Right lobe of liver (tissue), 6 donors: ENCODE measurements at places on chromosomes 6 and 20.

DNA sequence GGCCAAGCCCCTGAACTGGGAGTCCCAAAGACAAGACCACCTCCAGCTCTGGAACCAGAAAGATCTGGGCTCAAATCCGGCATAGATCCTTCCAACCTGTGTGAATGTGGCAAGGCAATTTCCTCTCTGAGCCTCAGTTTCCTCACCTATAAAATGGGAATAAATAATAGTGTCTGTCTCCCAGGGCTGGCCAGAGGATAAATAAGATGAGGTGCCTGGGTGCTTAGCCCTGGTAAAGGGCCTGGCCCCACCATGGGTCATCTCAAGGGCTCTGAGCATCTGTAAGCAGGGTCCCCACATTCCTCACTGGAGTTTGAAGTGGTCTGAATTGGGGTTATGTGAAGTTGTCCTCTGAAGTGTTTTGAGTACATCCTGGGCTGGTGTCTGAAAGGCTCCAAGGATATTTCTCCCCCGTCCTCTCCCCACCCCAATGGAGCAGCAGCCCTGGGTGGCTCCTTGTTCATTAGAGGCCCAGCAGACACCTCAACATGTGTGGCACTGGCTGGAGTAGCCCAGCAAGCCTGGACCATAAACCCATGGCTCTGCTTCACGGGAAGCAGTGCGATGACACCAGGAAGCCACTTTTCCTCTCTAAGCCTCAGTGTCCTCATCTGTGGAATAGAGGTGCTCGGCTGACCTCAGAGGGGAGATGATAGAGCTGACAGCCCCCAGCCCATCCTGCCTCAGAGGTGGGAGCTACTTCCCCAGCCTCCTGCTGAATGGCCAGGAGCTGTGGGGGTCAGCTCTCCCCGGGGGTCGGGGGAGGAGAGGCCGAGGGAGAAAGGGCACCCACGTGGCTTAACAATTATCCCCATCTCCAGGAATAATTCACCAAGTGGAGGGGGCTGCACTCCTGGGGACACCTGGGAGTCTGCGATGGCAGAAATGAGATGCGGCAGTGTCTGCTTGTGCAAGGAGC lies 48.0 kb downstream of the HNF4A start:
- H3K36me3 ChIP-seq, result peaks cover 41% of the 10 kb centered on the region
- peak overlapping the region; percentile 62 for H3K4me3 ChIP-seq
- DNase-seq, result no peak
- H3K27me3 ChIP-seq, result no peaks in the 10 kb centered on the region

- no peak for DNase-seq
- H3K4me3 ChIP-seq, result no peak overlapping the region
- no peaks in the 10 kb centered on the region for H3K36me3 ChIP-seq
- no peaks in the 10 kb centered on the region for H3K4me1 ChIP-seq
Measured at GRCh38 chr6:56766806-56767178, 124.1 kb upstream of the DST start.

GRCh38 chr20:34561661-34562060 lies 3.1 kb downstream of the MAP1LC3A start:
- no peaks in the 10 kb centered on the region for H3K27me3 ChIP-seq
- no peaks in the 10 kb centered on the region for H3K4me1 ChIP-seq
- no peak overlapping the region for H3K4me3 ChIP-seq
- H3K36me3 ChIP-seq, result no peaks in the 10 kb centered on the region
- no peak for DNase-seq

DNA sequence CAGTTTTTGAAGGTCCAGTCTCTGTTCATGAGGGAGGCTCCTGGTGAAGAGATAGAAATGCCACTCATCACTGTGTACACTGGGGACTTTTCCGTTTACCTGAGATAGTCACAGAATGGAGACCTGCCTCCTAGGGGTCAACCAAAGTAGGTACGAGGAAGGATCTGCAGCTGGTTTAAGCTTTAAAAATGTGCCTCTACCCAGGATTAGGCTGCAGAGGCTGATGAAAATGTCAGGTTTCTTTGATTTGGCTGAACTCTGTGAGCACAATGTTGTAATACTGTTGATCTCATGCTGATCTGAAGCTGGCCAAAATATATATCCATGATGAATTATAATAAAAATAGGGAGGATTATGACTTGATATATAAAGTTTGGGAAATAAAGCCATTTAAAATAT lies 182.7 kb downstream of the ADAT2 start:
- no peak overlapping the region for H3K27ac ChIP-seq
- no peak overlapping the region for H3K4me3 ChIP-seq
- H3K4me1 ChIP-seq, result no peaks in the 10 kb centered on the region
- DNase-seq, result no peak
- no peaks in the 10 kb centered on the region for H3K27me3 ChIP-seq

DNA sequence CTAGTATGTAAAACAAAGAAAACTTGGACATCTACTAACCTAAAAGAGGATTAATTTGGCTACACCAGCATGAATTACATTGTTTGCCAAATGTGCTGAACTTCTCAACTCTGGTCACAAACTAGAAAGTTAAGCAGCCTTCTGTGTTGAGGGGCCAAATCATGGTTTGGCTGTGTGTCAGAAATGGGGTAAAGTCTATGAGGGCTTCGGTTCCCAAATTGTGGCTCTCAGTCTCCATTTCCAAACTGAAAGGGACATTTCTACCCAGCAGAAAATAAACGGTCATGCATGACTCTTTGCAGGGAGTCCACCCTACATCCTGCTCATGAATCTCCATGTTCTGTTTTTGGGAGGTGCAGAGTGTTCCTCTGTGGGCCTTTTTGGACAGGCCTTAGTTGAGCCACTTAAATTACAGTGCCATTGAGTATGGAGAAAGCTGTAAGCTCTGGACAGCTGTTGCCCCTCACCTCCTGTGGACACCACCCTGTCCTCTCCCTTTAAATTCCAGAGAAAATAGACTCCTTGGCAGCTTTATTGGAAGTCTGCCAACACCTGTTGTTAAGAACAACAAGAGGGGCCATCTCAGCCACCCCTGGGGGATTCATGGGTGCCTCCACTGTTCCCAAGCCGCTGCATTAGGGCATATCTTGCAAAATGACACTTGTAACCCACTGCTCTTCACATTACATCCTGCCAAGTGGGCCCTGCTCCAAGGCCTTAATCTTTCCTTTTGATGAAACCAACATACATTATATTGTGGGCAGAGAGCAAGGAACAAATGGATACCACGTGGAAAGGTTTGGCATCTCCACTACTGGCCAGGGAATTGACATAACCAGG lies 27.5 kb upstream of the SNRPC start:
- H3K4me3 ChIP-seq, result no peak overlapping the region
- no peak overlapping the region for H3K27ac ChIP-seq
- no peaks in the 10 kb centered on the region for H3K27me3 ChIP-seq

- H3K36me3 ChIP-seq, result no peaks in the 10 kb centered on the region
- H3K4me3 ChIP-seq, result no peak overlapping the region
- H3K4me1 ChIP-seq, result no peaks in the 10 kb centered on the region
- DNase-seq, result no peak
- no peaks in the 10 kb centered on the region for H3K27me3 ChIP-seq
Measured at GRCh38 chr6:107075951-107076381, 39.3 kb downstream of the BEND3 start.

DNA sequence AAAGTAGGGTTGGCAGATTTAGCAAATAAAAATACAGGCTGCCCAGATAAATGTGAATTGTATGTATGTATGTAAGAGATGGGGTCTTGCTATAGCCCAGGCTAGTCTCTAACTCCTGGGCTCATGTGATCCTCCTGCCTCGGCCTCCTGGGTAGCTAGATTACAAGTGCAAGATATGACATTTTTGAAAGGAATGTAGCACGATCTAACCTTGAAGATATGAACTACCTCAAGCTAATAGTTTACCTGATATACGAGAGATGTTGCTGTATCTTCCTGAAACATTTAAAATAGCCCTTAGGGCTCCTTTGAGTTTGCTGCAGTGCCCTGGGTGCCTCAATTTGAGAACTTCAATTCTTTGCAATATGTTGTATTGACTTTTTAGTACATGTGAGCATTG lies 42.1 kb downstream of the AFG1L start:
- H3K4me1 ChIP-seq, result no peaks in the 10 kb centered on the region
- H3K4me3 ChIP-seq, result no peak overlapping the region
- H3K27ac ChIP-seq, result no peak overlapping the region
- no peaks in the 10 kb centered on the region for H3K27me3 ChIP-seq
- no peak for DNase-seq

- H3K4me3 ChIP-seq, result no peak overlapping the region
- H3K36me3 ChIP-seq, result no peaks in the 10 kb centered on the region
Measured at GRCh38 chr6:77669913-77670312, 17.1 kb downstream of the MEI4 start.

DNA sequence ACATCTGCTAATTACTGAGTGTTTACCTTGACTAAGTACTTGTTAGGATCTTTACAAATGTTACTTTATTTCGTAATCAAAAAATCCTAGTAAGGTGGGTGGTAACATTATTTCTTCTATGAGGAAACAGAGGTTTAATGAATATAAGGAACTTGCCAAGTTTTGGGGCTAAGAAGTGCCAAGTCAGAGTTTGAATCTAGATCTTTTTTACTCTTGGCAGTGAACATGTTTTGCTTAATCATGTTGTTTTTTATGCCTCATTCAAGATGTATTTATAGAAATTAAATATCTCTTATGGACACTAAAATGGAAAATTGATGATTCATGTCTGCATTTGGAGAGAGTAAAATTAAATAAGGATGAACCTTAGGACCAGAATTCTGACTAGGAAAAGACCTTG lies 393.7 kb downstream of the UTRN start:
- H3K36me3 ChIP-seq, result no peaks in the 10 kb centered on the region
- no peaks in the 10 kb centered on the region for H3K4me1 ChIP-seq
- no peak overlapping the region for H3K27ac ChIP-seq

- H3K36me3 ChIP-seq, result no peaks in the 10 kb centered on the region
- H3K4me1 ChIP-seq, result no peaks in the 10 kb centered on the region
- H3K27me3 ChIP-seq, result peaks cover 17% of the 10 kb centered on the region
- H3K4me3 ChIP-seq, result no peak overlapping the region
Measured at GRCh38 chr20:57265336-57265996, 975 bp downstream of the BMP7 start.

DNA sequence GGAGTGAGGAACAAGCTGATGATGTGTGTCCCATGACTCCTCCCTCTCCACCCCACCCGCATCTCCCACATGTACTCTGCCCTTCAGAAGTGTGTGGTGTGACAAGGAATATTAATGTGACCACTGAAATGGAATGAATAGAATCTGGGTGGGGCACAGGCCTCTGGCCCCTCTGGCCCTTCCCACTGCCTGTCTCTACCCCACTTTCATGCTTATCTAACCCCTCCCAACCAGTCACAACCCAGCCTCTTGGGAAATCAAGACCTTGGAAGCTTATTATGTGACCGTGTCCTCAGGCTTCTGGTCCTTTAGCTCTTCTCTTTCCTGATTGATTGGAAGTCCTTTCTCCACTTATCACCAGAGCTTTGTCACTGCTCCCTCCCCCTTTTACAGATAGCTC lies 312.2 kb upstream of the SOX4 start:
- no peak overlapping the region for H3K27ac ChIP-seq
- DNase-seq, result no peak
- no peaks in the 10 kb centered on the region for H3K27me3 ChIP-seq
- H3K36me3 ChIP-seq, result no peaks in the 10 kb centered on the region
- no peaks in the 10 kb centered on the region for H3K4me1 ChIP-seq

GRCh38 chr6:132130626-132131298 lies 179.6 kb upstream of the CCN2 start:
- no peaks in the 10 kb centered on the region for H3K36me3 ChIP-seq
- DNase-seq, result no peak
- no peak overlapping the region for H3K27ac ChIP-seq
- H3K4me3 ChIP-seq, result no peak overlapping the region
- H3K4me1 ChIP-seq, result no peaks in the 10 kb centered on the region
- no peaks in the 10 kb centered on the region for H3K27me3 ChIP-seq

DNA sequence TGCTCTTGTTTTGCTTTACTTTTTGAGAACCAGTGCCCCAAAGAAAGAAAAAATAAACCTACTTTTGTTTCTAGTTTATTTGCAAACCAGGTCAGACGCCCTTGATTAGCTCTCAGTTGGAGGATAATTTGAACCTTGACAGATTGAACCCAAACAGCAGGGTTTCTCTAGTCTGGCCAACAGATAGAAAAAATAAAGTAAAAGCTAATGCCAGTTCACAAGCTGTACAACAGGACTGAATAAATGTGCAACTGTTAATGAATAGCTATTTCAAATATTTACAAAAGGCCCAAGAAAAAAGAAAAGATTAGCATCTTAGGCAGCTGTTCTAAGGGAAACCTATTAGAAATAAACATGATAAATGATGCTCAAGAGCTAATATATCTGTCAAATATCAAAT lies 331.8 kb downstream of the CDKAL1 start:
- H3K27me3 ChIP-seq, result no peaks in the 10 kb centered on the region
- H3K36me3 ChIP-seq, result no peaks in the 10 kb centered on the region
- H3K4me3 ChIP-seq, result no peak overlapping the region
- H3K27ac ChIP-seq, result no peak overlapping the region
- DNase-seq, result no peak

DNA sequence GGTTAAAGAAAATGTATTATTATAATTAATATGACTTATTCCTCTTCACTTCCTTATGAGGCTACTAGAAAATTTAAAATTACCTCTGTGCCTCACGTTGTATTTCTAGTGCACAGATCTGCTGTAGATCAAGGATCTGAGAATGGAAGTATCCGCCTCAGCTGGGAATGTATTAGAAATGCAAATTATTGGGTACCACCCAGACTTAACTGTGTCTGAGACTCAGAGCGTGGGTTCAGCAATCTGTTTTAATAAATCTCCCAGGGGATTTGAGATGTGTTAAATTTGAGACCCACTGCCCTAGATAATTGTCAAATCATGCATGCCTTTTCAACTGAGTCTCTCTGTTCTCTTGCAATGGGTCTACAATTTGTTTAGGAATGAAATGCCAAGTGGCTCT lies 658.0 kb upstream of the NOX3 start:
- H3K36me3 ChIP-seq, result no peaks in the 10 kb centered on the region
- H3K27me3 ChIP-seq, result no peaks in the 10 kb centered on the region

DNA sequence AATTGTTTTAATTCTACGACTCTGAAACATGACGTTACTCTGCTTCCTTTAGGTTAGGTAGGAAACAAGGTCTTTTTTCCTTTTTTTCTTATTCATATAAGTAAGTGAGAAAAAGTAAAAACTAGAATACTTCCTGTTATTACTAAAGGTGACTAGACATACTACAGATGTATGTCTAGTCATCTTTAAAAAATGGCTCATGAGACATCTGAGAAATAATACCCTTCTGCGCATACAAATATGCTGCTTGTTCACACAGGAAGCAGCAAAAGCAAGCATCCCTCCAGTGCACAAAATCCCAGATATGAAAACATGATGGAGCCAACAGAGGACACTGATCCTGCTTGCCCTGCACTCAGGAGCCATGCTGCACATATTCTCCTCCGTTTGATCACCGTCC lies 699.1 kb downstream of the EPM2A start:
- DNase-seq, result no peak
- H3K27me3 ChIP-seq, result no peaks in the 10 kb centered on the region
- no peak overlapping the region for H3K4me3 ChIP-seq
- H3K4me1 ChIP-seq, result no peaks in the 10 kb centered on the region
- H3K36me3 ChIP-seq, result no peaks in the 10 kb centered on the region

DNA sequence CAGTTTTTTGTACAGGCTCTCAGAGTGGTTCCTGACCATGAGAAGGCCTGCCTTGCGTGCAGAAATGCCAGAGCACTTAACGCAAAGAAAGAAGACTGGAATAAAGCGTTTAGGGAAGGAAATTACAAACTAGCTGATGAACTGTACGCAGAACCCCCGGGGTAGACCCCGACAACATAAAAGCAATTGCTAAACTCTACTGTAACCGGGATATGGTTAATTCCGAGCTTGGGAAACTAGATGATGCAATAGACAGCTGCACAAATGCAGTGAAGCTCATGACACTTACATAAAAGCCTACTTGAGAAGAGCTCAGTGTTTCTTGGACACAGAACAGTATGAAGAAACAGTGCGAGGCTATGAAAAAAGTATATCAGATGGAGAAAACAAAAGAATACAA lies 35.7 kb downstream of the CITED2 start:
- no peaks in the 10 kb centered on the region for H3K36me3 ChIP-seq
- no peaks in the 10 kb centered on the region for H3K4me1 ChIP-seq

GRCh38 chr6:168469521-168469920 lies 28.5 kb downstream of the SMOC2 start:
- no peak overlapping the region for H3K4me3 ChIP-seq
- H3K4me1 ChIP-seq, result no peaks in the 10 kb centered on the region
- DNase-seq, result no peak
